Muscle of leg (tissue), 16 donors: ENCODE measurements at places on chromosomes 16 and 17.

GRCh38 chr16:12611916-12612597 is 191.6 kb downstream of the CPPED1 start:
- DNase-seq, result no peak

DNA sequence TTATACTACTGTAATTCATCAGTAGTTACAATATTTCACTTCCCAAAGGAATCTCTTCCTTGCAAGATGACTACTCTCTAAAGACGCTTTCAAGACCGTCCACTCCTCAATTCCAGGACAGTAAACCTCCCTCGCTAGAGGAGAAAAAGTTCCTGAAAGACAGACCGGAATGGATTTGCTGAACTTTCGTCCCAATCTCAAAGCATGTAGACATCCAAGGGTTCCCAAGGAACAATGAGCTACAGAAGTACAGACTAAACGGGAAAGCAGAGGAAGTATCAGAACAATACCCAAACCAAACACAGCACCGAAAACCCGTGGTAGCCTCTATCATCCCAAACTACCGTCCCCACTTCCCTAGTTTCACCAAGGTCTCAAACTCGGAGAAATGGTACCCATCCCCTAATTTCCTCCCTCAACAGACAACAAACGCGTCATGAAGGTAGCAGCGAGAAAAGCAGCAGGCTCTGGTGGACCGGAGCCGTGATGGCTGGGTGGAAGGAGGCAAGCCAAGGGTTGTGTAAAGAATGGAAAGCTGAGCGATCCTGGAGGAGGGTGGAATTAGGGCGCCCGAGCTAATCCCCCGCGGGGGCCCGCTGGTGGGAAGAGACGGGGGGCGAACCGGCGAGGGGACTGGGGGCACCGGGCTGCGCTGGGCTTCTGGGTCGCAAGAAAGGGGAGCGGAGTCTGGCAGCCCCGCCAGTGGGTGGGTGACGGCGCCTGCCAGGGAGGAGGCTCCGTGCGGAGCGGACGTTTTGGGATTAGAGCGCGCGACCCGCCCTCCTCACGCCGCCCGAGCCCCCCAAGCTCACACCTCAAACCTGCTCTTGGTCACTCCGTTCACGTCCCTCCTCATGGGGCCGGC is 647 bp downstream of the FBXL20 start:
- no peak for DNase-seq

DNA sequence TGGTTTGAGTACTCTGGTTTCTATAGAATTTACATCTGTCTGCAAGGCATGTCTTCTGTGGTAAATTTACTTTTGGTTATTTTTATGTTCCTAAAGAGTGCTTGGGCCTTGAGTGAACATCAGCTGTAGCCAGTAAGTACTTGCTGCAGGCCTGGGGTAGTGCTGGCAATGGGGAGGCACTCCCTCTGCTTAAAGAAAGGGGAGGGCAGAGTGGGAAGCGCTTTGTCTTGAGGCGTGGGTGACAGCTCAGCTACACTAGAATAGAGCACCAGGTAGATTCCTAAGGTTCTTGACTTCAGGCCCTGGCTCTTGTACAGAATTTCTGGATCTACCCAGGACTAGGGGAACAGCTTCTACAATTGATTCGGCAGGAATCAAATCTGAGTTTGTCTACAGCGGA is 50.6 kb downstream of the MPHOSPH6 start:
- no peak for DNase-seq

DNA sequence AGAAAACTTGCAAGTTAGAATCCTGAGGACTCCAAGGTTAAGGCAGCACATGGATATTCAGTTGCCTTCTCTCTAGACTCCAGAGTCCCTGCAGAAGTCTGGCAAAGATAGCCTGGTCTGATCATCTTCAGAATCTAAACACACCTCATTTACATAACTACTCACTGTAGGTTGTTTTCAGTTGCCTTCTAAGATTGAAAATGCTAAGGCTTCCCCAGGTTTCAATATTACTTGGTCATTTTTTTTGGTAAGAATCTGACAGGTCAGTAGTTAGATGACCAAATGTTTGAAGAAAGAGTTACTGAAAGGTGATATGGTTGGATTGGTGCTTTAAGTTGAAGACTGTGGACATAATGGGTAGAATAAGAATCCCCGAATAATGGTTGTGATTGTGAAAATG is 205.4 kb upstream of the KCNJ16 start:
- no peak for DNase-seq

DNA sequence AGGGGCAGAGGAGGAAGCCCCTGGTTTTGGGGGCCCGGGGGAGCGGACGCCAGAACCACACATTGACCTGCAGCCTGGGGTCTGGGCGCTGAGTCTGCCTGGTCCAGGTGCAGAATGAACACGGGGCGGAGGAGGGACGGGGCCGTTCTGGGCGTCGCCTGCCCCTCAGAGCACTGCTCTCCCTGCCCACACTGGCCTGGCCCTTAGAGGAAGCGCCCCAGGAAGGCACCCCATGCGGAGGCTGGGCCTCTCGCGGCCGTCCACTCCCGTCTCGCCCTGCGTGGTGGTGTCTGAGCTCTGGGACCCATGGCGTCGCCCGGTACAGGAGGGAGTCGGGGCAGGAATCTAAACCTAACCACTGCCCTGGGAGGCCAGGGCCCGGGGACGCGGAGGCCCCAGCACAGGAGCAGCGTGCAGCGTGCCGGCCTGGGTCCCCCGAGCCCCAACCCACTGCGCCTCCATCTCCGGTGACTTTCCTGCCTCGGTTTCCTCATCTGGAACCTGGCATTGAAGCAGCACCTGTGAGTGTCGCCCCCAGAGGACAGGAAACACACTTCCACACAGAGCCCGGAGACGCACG is 4.3 kb downstream of the TPSD1 start:
- no peak for DNase-seq
